NCI-H2171 (cell line): ENCODE measurements at places on chromosomes 7 and 10.

DNA sequence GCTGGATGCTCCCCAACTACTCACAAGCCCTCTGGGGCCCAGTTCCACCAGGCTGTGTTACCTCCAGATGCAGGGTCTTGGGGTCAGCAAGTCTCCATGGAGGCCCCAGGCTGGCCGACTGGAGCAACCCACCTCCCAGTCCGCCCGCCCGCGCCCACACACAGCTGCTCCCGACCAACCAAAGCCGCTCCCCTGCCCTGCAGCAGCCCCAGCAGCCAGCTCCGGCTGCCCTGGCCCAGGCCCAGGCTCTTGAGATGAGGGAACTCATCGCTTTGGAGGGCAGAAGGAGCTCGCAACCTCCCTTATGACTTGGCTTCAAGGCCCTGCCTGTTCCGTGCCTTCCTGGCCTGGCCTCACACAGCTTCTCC lies 47.2 kb downstream of the LRRC20 start:
- DNase-seq = no peak

- no peak for DNase-seq
Observed at GRCh38 chr7:132475669-132476116, 100.6 kb downstream of the PLXNA4 start.

DNA sequence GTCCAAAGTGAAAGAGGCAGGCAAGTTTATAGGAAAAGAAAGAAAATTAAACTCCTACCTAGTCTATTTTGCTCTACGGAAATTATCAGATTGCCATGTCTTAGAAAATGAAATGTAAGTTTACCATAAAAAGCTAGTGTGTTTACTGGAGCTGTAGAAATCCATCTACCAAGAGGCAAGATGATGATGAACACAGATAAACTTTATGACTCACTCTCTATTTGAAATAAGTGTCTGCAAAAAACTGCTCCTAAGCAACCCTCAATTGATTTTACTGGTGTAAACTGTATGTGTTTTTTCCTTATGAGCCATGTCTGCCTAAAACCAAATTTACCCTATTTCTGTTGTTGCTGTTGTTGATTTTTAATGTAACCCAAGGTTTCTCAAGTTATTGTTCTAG lies 73.8 kb upstream of the TMEM106B start:
- no peak for DNase-seq

DNA sequence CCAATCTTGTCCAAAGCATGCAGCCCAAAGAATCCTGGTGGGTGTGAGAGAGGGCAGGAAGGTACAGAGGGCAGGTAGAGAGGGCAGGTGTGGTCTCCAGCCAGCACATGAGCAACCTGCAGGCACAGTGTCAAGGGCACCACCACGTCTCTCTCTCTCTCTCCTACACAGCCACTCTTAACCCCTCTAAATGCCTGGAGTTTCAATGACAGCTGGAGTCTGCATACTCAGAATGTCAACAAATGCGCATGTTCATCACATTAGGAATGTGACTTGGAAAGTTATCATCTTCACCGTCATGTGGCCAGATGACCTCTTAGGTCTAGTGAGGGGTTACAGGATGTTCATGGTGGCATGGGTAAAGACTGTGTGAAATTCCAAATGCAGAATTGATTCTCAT lies 456.8 kb downstream of the SORCS1 start:
- DNase-seq = no peak

DNA sequence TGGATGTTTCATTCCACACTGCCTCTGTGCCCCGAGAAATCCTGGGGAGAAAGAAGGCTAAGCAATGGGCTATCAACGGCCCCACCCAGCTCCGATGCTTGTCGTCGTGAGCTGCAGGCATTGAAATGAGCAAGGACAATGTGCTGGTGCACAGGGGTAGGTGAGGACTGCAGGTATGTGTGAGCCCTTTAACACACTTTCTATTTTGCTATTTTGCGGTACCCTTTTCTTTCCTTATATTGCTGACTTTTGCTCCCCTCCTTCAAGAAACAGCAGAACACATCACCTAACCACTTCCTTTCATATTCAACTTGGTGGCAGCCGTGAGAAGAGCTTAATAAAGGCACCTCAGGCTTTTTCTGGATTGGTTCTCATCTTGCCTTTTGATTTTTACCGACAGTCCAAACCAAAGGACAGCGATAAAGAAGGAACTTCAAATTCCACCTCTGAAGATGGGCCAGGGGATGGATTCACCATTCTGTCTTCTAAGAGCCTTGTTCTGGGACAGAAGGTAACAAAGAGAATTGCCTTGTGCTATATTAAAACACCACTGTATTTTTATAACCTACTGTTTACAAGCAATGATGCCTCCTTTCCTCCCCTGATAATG lies 39.2 kb downstream of the AIFM2 start:
- DNase-seq = no peak

DNA sequence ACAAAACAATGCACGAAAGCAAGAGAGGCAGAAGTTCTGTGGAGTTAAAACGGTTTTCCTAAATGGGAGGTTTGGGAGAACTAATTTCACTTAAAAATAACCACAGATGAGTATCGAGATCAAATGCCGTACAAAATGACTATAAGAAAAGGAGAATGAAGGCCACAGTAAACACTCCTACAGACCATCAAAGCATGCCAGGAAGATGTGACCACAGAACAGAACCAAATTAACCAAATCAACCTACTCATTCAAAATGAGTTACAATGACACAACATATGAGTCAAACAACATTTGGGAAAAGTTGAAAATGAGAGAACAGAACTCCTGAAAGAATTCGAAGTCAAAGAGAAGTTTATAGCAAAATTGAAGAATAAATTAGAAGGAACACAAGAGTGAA lies 24.3 kb upstream of the DOCK1 start:
- no peak for DNase-seq

- no peak for DNase-seq
Observed at GRCh38 chr7:50862302-50862701, 79.6 kb upstream of the GRB10 start.

DNA sequence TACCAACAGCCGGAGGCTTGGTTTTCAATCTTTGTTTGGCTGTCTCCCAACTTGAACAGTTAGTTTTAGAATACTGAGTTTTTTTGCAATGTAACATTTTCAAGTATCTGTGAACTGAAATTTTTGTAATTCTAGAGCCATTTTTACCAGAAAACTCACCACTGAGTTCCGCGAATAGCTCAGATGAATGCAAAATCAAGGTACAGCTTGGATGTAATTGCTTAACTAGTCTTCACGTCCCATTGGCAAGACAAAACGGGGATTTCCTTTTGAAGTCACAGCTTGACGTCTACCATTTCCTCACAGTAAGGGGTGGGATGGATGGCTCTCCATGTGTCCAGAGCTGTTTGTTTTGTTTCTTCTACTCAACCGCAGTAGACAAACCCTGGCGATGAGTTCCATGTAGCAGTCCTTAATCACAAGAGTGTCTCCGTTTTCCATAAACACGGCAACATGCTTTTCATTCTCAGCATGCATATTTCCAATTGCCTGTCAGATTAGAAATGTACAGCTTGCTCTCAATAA lies 55.8 kb upstream of the FGFR2 start:
- DNase-seq = no peak

DNA sequence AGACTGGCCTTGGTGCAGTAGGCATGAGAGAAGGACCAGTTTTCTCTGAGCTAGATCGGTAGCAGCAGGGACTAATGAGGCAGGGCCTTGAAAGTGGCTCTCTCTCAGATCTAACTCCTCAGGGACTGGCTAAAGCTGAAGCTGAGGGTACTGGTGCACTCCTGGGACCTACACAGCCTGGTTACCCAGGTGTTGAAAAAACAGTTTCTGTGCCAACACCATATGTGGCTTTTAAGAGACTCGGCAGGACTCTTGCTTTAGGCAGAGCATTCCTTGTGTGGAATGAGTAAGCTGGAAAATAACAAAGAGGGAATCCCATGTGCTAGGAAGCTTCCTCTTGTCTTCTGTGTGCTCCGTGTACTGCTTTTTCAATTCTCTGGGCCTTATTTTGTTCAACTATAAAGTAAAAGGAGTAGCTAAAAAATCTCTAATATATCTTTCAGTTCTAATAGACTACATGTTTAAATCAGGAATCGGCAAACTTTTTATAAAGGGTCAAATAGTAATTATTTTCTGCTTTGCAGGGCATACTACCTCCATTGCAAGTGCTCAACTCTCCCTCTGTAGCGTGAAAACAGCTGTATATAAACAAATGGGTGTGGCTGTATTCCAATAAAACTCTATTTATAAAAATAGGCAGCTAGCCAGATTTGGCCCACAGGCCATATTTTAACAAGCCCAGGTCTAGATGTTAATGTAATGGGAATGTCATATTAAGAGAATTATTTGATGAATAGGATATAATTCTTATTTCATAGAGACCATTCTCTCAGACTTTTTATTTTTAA lies 186.1 kb upstream of the KAT6B start:
- peak; percentile 91 for DNase-seq

DNA sequence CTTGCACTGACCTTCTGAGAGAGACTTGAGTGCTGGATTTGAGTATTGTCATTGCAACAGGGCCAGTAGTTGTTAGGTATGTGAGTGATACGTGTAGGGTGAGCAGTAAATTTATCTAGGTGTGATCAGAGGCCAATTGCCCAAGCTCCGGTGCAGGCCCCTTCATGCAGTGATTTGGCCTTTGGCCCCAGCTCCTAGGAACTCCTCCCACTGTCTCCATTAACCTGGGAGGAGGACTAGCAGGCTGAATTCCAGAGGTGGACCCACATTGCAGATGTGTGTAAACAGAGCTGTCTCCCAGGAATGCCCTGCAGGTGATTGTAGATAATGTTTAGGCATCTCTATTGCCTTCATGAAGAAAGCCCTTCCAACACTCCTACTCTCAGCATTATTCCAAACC lies 19.5 kb downstream of the TCF7L2 start:
- DNase-seq = no peak

GRCh38 chr7:31110331-31111108 lies 58.4 kb downstream of the ADCYAP1R1 start:
- DNase-seq = no peak

DNA sequence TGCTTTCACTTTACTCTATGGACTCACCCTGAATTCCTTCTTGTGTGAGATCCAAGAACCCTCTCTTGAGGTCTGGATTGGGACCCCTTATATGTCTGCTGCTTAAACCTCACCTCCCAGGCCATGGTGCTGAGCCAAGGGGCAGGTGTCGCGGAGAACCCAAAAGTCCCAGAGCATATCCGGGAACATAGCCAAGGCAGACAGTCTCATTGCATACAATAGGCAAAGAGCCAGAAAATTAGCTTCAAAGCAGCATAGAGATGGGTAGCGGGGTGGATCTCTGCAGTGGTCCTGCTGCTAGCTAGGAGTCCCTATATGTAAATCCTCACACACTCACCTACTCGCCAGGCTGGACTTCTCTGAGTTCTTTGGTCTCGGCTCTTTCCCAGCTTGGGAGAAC lies 5.5 kb downstream of the CCL24 start:
- DNase-seq = peak; percentile 46

DNA sequence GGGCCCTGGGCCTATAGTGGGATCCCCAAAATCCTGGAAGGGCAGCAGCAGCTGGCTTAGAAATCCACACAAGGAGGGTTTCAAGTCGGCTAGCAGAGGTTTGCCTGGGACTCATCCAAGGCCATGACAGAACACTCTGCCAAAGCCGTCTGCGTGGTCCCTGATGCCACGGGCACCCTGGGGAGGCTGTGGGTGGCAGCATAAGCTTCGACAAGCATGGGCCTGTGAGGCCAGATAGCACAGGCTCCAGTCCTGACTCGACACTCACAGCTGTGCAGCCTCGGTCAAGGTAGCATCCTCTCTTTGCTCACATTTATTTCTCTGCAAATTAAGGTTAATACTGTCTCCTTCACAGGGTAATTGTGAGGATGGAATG lies 138.3 kb downstream of the JCAD start:
- DNase-seq = no peak

- DNase-seq = no peak
Observed at GRCh38 chr10:35998026-35998425, 355.9 kb upstream of the FZD8 start.

DNA sequence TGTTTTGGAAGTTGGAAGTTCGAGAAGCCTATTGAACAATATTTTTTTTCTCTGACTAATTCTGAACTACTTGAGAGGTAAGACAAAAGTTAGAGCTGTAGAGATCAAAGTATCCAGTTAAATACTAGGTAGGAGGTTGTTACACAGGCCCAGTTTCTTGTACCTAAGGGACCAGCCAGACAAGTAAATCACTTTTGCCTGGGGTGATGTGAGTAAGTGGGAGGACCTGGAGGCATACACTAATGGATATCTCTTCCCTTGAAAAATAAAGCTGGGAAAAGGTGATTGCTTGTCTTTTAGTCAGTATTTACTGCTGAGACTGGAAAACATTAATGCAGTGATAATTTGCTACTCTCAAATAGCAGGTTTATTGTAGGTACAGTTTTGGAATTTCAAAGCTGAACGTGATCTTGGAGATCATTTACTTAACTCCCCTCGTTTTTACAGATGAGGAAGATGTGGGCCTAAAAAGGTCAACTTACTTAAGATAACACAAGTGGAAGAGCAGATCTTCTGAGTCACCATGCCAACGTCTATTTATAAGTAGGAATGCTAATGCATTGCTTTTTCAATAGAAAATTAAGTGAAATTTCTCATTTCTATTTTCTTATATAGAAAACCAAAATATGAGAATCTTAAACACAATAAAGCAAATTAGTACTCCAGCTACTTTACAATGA lies 181.3 kb downstream of the PPP1R9A start:
- no peak for DNase-seq

- DNase-seq = no peak
Observed at GRCh38 chr7:49766966-49767365, 6.5 kb upstream of the VWC2 start.

DNA sequence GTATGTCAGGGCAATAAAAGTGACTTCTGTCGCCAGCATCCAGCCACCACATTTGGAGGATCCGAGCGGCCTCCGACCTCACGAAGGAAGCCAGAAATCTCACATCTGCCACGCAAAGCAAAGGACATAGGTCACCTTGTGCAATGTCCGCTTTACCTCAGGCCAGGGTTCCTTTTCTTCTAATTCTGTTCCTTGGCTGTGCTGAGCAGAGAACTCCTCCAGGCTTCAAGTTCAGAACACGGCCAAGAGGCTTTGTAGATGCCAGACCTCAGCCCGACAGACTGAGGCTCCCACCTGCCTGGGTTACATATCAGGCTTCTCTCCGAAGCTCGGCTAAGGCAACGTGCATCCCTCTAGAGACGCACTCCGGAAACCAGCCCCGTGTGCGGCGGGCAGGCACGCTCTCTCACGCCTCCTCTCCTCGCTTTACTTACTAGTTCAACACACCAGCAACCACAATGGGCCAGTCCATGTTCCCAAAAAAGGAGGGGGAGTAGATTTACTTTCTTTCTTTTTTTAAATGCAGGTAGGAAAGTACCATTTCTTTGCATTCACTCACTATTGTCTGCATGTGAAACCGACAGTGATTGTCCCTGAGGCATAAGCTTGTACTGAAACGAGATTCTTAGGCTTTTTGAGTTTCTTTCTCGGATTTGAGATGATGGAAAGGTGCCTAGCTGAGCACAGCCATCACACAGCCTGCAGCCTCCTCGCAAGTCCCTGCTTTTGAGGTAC lies 122.4 kb upstream of the AFAP1L2 start:
- DNase-seq = peak; percentile 1

GRCh38 chr10:103082683-103083082 lies 110.4 kb downstream of the NT5C2 start:
- DNase-seq = no peak

- DNase-seq = no peak
Observed at GRCh38 chr10:127925471-127926207, 18.7 kb downstream of the PTPRE start.

GRCh38 chr10:26215935-26216584 lies 514 bp upstream of the GAD2 start:
- DNase-seq = no peak

GRCh38 chr7:116705419-116705818 lies 33.4 kb downstream of the MET start:
- DNase-seq = no peak
